PC-3 (cell line): ENCODE measurements at places on chromosomes 5 and 9. TPM values are rescaled to one million over a fixed set of nuclear protein-coding genes. Genes with fewer than 3 reads are reported as not detected.

DNA sequence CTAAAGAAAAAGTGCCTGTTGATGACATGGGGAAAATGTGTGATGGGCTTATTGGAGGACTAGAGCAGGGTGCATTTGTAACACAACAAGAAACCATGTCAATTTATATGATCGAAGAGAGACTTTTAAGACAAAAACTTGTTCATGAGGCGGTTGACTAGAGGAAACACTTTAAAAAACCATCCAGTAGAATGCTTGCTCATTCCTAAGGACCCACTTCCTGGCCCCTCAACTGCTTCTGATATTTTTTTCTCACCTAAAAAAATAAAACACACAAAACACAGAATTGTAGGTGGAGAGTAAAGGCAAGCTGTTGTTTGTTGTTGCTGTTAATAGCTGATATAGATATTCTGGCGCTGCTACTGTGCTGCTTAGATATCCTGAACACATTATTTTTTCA is 50.6 kb downstream of the SPIN1 start:
- no peaks in the 10 kb centered on the region for H3K27me3 ChIP-seq
- no peak overlapping the region for H3K27ac ChIP-seq
- peaks cover 9% of the 10 kb centered on the region for H3K36me3 ChIP-seq
- H3K4me3 ChIP-seq = no peak overlapping the region
- no peak for DNase-seq
- peaks cover 2% of the 10 kb centered on the region; the same call in 1 of the 2 replicates for H3K4me1 ChIP-seq

DNA sequence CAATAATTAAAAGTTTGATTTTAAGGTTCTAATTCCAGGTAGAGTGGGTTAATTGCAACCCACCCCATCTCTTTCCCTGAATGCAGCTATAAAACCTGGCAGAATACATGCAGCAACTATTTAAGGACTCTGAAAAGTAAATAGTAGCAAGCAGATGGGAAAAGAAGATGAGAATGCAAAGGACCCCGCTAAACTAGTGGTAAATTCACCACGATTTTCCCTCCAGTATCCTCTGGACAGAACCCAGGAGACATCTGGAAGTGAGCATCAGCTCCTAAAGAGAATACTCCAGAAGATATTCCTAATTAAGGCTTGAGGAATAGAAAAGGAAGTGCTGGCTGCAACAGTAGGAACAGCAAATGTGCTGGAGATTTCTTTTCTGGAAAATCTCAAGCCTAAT is 170.9 kb downstream of the FRMD3 start:
- H3K4me1 ChIP-seq = no peaks in the 10 kb centered on the region
- H3K36me3 ChIP-seq = no peaks in the 10 kb centered on the region
- H3K27me3 ChIP-seq = no peaks in the 10 kb centered on the region
- no peak overlapping the region for H3K4me3 ChIP-seq

Gene PCDHGA1
- total RNA-seq = 0.04 and 0.06 TPM in 2 replicates

Gene SV2C
- total RNA-seq = not detected in 2 replicates

Gene PARP8
- 0.07 and 0.69 TPM in 2 replicates for total RNA-seq
